ENCODE measurements at places on chromosomes 1 and 21.

DNA sequence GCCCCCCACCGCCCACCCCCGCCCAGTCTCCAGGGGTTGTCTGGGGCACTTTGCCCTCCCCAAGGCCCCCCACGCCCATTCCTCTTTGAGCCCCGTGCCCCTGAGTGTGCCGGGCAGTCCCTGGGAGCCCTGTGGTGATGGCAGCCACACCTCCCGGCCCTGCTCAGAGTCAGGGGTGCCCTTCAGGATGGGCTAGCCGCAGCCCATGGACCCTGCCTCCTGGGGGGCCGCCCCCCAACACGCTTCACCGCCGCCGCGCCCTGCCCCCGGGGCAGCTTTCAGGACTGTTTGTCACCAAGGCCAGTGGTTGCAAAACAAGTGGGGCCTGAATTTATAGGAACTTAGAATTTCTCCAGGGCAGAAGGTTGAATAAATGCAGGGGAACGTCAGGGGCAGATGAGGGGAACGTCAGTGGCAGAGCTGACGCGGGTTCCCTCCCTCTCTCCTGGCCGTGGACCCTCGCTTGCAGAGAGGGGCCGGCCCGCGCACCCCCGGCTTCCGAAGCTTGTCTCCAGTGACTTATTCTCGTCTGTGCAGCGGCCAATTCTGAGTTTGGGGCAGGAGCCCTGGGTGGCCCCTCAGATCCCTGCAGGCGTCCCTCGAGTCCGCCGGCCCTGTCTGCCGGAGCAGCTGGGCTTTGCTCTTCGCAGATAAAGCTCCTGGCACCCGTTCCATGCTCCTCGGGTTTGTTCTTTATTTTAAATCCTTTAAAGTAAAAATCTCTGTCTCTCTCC, 41.2 kb upstream of the ADARB1 start:
- H3K36me3 ChIP-seq = no peaks in the 10 kb centered on the region
- no peak for DNase-seq
- peak overlapping the region; percentile 53 for H3K4me3 ChIP-seq
- no peaks in the 10 kb centered on the region for H3K27me3 ChIP-seq
- H3K27ac ChIP-seq = peak overlapping the region; percentile 96

- H3K4me1 ChIP-seq = no peaks in the 10 kb centered on the region
- no peaks in the 10 kb centered on the region for H3K27me3 ChIP-seq
- H3K36me3 ChIP-seq = no peaks in the 10 kb centered on the region
- no peak overlapping the region for H3K4me3 ChIP-seq
- no peak for DNase-seq
- H3K27ac ChIP-seq = no peak overlapping the region
These were observed 14.7 kb upstream of the AQP10 start for GRCh38 chr1:154306151-154306550.

DNA sequence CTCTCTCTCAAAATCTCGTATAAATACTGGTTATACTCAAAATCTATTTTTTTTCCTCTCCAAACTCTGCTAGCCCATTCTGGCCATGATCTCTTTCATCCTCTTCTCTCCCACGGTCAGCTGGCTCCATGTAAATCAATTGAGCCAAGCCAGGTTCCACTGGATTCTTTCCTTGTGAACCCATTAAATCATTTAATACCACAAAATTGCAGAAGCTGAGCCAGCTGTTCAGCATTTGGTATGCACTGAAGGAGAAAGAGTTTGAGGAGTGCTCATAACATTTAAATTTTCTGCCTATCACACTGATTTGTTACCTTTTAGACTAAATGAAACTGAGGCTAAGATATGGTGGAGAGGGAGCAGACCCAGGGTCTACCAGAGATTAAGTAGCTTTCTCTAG, 29.1 kb upstream of the TADA1 start:
- no peak for DNase-seq
- H3K4me3 ChIP-seq = no peak overlapping the region
- H3K36me3 ChIP-seq = no peaks in the 10 kb centered on the region
- no peaks in the 10 kb centered on the region for H3K27me3 ChIP-seq

DNA sequence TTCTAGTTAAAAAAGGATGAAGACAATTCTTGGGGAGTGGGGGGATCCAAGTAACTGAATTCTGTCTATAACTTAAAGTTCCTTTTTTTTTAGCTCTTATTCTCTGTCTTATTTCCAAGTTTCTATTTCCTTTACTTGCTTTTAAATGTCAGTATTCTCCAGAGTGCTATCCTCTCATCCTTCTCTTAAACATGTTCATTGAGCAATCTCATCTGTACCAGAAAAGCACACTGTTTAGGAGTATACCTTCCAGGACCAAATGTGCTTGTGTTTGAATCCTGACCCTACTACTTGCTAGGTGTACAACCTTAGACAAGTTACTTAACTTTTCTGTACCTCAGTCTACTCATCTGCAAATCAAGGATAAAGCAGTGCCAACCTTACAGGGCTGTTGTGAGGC, 50.1 kb downstream of the AKT3 start:
- DNase-seq = no peak
- H3K36me3 ChIP-seq = no peaks in the 10 kb centered on the region
- H3K4me1 ChIP-seq = no peaks in the 10 kb centered on the region
- H3K27ac ChIP-seq = no peak overlapping the region
